NCI-H1436 treated with DMSO at 0.1 percent for 48 hours (cell line): ENCODE measurements at places on chromosomes 2 and 18.

GRCh38 chr18:37403100-37403781, 162.4 kb downstream of the CELF4 start:
- no peak for DNase-seq

- DNase-seq, result no peak
Measured at GRCh38 chr2:33522576-33522975, 46.1 kb downstream of the RASGRP3 start.

DNA sequence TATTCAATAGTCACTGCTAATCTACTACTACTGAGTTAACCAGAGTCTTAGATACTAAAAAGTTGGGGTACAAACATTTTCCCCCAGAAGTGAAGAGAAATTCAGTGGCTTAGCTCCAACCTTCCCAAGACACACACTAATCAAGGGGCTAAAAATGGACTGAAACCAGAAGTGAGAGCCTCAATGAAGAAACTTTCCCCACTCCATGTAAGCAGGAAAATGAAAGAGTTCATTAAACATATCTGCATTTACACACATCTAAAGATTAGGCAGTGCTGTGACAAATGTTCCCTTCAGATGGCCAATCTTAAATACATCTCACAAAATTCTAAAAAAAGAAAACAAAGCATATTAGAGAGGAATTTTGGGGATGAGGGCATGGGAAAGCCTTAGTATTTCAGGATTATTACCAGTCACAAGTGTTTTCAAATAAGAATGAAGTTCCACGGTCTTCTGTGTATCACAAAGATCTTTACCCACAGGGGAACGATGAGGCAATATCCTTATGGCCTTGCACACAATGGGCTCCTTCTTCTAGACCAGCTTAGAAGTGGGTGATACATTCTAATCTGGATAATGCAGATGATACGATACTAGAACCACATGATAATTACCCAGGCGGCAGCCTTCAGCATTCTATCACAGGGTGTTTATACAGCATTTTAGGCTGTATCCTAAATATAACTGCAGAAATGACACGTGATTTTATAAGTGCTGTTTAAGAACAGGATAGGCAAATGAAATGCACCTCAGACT, 17.1 kb downstream of the ANKRD44 start:
- no peak for DNase-seq

GRCh38 chr2:16661936-16662839, 3.4 kb downstream of the CYRIA start:
- no peak for DNase-seq
